ENCODE measurements at places on chromosomes 7 and 10.
A peak's percentile ranks its signal among the peaks of the same experiment; 100 is the strongest.

DNA sequence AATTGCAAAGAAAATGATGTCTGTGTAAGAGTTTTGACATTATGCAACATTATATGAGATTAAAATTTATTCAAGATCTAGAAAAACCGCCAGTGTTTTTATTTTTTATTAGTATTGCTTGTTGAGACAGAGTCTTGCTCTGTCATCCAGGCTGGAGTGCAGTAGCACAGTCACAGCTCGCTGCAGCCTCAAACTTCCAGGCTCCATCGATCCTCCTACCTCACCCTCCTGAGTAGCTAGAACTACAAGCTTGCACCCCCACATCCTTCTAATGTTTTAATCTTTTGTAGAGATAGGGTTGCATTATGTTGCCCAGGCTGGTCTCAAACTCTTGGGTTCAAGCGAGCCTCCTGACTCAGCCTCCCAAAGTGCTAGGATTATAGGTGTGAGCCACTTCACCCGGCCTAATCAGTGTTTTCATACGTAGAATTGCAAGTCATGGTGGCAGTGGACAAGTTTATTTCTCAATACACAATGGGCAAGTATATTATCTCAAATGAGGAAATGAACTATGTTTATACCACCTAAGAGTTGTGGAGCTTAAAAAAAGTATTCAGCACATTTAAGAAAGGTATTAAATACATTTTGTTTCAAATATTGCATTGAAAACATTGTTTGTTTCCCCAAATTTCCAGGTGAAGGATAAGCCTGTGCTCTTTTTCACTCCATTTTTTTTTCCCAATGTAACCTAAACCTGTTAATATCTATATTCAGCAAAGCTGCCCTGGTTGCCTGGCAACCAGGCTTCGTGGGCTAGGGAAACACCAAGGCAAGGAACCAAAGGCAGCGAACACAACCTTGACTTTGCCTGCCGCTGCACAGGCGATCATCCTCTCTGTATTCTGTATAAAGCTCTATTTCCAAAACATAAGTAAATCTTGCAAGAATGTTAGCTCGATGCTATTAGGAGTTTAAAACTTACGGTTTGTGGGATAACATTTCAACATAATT lies 163.9 kb downstream of the CACNB2 start:
- no peak for DNase-seq

GRCh38 chr10:19638182-19638895 lies 177.9 kb upstream of the PLXDC2 start:
- DNase-seq, result no peak

DNA sequence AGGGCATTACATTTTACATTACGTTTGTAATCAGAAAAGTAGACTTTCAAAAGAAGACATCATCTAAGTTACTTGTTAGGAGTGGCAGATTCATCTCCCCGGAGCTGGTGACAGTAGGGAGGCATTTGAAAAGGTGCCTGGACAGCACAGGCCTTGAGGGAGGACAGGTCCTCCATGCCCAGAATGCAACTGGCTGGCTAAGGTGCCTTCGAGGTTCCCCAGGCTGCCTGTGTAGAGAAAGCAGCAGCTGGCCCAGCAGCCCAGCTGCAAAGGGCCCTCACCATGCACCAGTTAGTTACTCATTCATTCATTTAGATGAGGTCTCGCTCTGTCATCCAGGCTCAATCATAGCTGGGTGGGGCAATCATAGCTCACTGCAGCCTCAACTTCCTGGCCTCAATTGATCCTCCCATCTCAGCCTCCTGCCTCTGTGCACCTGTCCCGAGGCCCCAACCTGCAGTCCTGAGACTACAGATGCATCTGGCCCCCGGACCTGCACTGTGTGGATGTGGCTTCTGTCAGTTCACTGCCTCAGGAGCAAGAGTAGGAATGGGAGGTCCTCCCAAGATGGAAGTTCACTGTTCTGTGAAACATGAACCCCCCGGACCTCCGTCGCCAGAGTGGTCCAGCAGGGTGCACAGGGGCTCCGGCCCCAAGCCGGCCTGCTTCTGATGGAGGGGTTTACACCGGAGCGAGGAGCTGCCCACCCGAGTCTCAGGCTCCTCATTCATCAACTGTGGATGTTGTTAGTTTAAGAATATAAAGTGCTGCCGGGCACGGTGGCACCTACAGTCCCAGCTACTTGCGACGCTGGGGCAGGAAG lies 36.6 kb downstream of the PRKAG2 start:
- DNase-seq, result no peak

- DNase-seq, result no peak
Measured at GRCh38 chr7:112510001-112510742, 29.4 kb downstream of the LSMEM1 start.

GRCh38 chr10:103872137-103872931 lies 17.0 kb upstream of the SH3PXD2A start:
- DNase-seq, result no peak

DNA sequence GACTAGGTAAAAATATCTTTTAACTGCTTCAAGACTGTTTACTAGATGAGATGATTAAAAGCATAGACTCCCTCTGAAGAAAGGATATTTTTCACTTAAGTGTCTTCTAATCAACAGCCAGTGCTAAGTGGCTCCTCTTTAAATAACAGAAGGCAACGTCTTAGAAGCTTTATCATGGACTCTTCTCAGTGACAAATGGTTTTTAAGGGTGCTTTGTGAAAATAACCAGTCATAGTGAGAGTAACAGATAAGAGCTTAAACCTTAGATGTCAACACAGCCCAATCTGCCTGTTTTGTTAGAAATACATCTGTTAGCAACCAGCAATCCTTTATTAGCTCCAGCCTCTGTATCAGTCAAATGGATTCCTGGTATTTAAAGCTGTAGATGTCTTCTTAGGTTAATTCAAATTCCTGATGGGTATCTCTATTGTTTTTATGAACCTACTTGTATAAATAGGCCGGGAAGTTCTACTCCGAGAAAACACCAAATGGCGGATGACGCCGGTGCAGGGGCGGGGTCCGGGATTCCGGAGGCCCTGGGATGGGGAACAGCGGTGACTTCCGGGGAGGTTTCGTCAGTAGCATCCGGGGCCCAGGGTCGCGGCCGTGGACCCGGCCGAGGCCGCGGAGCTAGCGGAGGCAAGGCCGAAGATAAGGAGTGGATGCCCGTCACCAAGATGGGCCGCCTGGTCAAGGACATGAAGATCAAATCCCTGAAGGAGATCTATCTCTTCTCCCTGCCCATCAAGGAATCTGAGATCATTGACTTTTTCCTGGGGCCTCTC lies 285.4 kb downstream of the GPR37 start:
- no peak for DNase-seq

- DNase-seq, result no peak
Measured at GRCh38 chr10:12702215-12702770, 299.2 kb downstream of the CCDC3 start.

- DNase-seq, result no peak
Measured at GRCh38 chr7:24690251-24690650, 67.0 kb downstream of the GSDME start.

DNA sequence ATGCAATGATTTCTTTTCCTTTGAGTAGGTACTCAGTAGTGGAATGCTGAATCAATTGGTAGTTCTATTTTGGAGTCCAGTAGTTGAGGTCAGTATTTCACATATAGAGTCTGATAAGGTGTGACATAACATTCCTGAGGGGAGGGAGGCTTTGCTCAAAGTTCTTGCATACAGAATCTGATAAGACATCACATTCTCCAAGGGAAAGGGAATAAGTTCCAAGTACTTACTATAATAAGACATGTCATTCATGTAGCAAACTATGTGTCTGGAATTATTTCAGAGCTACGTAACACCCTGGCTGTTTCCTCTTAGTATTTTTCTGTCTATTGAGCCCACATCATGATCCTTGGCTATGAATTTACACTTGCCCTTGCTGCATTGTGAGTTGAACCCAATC lies 74.3 kb upstream of the POM121L12 start:
- no peak for DNase-seq

GRCh38 chr10:87837445-87837844 lies 19.4 kb upstream of the ATAD1 start:
- DNase-seq, result no peak

GRCh38 chr7:130150587-130150986 lies 54.6 kb downstream of the TMEM209 start:
- no peak for DNase-seq

DNA sequence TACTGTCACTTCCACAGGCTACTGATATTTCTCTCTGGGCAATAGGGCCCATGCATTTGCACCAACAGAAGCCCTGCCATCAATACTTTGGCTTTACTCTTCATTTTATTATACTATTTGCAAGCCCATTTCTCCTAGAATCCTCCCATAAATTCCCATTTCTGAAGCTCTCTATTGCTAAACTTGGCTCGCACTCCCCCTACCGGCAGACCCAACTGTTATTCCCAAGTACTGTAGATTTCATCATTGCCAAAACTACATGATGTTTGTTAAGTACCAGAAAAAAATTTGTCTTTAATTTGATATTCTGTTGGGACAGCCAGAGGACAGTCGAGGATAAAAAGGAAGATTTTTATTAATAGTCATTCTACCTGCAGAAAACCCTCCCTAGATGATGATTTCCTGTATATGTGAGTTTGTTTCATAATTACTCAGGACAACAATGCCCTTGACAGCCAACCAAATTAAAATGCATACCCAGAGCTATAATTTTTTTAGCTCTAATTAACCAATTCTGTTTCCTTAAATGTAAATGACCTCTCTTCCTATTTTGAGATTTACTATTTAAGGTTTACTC lies 298.6 kb downstream of the REEP3 start:
- peak; percentile 12 for DNase-seq

DNA sequence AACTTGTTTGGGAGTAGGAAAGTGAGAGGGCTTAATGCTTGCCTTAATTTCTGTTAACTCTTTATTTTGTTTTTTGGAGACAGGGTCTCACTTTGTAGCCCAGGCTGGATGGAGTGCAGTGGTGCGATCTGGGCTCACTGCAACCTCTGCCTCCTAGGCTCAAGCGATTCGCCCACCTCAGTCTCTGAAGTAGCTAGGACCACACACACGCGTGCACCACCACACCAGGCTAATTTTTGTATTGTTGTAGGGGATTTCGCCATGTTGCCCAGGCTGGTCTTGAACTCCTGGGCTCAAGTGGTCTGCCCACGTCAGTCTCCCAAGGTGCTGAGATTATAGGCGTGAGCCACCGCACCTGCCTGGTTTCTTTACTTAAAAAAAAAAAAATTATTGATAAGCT lies 1.9 kb downstream of the PPP2R2D start:
- no peak for DNase-seq

DNA sequence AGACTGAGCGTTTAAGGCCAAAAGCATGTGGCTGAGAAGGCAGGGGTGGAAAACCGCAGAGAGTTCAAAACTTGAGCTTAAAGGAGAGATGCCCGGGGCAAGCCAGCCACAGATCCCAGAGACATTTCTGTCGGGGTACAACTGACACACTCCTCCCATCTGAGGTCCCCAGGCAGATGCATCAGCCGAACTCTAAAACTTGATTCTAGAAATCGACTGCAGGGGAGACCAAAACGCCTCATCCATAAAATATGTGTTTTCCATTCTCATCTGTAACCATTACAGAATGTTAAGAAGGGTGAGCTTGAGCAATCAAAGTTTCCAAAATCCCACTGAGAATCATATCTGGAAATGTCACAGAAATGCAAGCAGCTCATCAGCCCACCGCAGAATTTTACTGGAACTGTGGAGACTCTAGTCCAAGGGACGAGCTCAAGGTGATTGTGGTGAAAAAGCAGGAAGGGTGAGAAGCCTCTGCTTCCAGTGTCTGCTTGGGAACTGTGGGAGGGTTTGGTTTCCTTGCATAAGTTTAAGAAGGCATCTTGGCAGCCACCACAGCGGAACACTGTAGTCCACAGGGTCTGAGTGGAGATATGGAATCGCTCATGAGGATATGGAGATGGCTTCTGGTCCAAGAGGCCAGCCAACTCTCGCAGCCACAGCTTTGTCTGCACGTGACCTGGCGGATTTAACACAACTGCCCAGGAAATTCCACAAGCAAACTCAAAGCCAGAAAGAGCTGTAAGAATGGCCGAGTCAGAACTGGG lies 249.2 kb downstream of the SFMBT2 start:
- no peak for DNase-seq

DNA sequence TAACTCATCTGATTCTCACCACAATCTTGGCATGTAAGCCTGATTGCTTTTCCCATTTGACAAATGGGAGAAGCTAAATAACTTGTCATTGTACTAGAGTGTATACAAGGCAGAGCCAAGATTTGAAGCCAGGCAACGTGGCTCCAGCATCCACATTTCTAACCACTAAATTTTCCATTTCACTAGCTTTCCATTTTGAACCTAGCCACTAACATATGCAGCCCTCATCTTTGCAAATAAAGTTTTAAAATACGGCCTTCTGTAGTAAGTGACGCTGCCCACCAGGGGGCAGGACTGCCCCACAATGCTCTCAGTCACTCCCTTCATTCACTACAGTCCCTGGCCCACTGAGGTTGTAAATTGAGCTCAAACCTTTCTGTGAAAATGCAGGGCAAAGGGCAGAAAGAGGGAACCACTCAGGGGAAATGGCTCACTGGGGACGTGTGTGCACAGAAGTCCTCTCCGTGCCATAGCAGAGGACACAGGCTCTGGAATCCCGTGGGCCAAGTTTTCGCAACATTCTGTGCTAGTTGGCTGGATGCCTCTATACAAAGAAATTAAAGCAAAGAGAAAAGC lies 315.7 kb downstream of the TNS3 start:
- DNase-seq, result peak; percentile 29

GRCh38 chr10:100341953-100342626 lies 4.9 kb upstream of the SCD start:
- peak; percentile 36 for DNase-seq

- no peak for DNase-seq
Measured at GRCh38 chr10:25257646-25258045, 82.8 kb downstream of the GPR158 start.

GRCh38 chr7:143041346-143041745 lies 10.8 kb upstream of the OR6V1 start:
- no peak for DNase-seq

DNA sequence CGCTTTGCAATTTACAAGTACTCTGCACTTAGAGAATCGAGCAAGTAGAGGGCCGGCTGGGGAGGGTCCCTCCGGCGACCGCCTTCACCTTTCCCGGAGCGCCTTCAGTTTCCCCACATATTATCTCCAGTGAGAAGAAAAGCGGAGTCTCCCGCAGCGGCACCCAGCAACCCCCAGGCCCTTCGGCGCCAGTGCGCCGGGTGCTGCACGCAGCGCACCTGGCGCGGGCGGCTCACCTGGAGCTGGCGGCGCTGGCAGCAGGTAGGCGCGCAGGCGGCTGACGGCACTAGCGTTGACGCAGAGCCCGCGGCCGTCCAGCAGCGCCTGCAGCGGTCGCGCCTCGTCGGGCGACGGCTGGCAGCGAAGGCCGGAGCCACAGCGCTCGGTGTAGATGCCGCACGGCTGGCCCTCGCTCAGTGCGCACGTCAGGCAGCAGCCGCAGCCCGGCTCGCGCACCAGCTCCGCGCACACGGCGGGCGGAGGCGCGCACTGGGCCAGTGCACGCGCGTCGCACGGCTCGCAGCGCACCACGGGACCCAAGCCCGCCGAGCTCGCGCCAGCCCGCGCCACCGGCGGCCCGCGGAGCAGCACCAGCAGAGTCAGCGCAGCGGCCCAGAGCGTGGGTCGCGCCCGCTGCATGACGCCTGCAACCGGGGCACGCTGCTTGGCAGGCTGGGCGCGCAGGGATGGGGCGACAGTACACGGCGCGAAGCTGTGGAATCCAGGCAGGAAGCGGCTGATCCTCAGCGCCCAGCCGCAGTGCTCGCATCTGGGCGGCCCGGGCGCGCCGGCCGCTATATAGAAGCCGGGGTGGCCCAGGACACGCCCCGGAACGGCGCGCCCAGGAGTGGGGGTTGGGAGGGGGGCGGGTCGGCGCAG lies at the start of gene IGFBP3:
Gene IGFBP3 (minus strand): TSS at position 771 of the 879 bp plus-strand sequence. CDS start 132 bp downstream, at position 639.
- DNase-seq, result no peak

GRCh38 chr7:6232534-6232933 lies 39.9 kb downstream of the CYTH3 start:
- no peak for DNase-seq

All from stimulated activated CD4-positive, alpha-beta T cell treated with anti-CD3 and anti-CD28 coated beads, Interleukin-4, amount 100 ng/mL, for 48 hours (primary cell).